MCF 10A (cell line): ENCODE measurements at places on chromosomes 1 and 21. TPM values are rescaled to one million over a fixed set of nuclear protein-coding genes. Genes with fewer than 3 reads are reported as not detected.

TTF2 gene
- 28.4 and 38.6 TPM in 2 replicates for total RNA-seq

PCP4 gene
- total RNA-seq: not detected in 2 replicates

DNA sequence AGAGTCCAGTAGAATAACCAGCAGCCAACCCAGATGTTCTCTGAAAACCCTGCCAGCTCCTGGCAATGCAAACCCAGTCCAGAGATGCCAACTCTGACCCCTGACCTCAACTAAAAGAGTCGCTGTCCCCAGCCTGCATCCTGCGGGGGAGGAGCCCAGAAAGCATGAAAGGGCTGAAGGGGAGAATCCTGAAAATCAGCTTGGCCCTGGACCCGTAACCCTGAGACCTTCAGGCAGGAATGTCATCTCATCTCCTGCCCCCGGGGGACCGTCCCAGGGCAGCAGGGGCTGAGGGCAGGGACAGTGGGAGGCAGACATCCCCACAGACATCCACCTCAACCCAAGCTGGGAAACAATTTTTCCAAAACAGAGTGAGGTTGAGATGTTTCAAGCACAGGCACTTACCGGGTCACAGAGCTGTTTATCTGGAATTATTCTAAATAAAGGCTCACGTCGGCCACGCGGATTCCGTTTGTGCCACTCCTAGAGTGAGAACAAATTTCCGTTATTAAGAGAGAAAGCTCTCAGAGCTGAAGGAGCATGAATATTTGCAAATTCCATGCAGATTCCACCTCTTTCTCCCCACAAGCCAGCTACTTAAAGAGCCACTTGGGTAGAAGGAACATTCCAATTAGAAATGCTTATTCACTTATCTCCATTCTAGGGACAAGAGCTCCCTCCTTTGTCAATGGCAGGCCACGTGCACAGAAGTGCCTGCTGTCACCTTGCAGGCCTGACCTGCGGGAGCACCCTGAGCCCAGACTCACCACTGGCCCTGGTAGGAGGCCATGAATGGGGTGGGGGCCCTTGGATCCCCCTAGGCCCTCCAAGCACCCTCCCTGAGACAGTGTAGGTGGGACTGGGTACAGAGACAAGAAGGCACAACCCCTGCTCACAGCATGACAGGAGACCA is 240.1 kb downstream of the NPHP4 start:
- DNase-seq: no peak

DNA sequence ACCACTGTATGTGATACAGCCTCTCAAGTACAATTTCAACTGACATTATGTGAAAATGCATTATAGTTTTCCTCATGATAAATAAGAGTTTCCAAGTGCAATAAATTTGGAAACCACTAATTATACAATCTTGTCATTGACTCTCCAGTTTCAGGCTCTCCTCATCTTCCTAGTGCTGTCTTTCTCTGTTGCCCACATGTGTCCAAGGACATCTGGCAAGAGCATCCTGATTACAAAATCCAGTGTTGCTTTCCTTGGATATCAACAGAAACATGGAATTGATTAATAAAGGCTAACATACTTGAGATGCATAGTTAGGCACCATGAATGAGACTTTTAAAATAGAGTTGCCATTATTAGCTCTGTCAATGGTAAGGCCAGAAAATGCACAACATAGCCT is 15.6 kb upstream of the MAP10 start:
- DNase-seq: no peak

DNA sequence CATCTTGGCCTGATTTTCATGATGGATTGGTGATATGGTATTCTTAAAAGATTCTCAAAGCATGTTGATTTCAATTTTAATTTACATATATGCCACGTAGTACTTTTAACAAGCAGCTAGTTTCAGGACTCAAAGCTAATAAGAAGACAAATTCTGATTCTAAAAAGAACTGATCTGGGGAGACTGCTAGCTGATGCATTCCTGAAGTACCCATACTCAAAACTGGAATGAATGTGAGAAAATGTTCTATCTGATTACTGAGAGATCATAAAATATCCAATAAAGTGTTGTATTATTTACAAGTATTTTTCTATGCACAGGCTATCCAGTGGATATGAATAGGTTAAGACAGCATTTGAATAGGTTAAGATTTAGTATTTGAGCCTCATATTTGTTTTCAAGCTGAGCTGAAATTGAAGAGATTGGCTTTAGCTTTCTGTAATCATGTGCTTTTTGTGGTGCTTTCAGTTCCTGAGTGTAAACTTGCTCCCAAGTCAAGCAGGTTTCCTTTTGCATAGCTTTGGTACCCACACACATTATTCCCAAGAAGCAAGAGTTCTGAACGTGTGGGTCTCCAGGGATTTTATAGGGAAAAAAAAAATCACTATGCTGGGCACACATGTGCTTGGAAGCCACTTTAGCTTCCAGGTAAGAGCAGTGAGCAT is 114.1 kb downstream of the VPS13D start:
- DNase-seq: no peak

DNA sequence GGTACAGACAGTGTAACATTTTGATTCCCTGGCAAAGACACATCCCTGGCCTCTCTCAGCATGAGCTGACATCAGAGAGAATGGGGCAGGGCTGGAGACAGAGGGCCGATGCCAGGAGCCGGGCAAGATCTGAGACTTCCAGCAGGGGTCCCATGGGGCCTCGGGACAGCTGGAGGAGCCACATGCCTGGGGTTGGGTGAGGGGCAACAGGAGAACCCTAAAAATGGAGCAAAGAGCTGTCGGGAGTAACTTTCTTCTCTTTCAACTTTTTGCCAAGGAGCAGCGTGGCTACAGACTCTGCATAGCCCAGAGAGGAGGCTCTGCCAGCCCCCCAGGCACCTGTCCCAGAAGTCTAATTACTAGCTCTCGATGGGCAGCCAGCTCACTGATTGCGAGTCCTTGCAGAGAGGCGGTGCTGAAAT is 130.8 kb downstream of the LACTBL1 start:
- no peak for DNase-seq

DNA sequence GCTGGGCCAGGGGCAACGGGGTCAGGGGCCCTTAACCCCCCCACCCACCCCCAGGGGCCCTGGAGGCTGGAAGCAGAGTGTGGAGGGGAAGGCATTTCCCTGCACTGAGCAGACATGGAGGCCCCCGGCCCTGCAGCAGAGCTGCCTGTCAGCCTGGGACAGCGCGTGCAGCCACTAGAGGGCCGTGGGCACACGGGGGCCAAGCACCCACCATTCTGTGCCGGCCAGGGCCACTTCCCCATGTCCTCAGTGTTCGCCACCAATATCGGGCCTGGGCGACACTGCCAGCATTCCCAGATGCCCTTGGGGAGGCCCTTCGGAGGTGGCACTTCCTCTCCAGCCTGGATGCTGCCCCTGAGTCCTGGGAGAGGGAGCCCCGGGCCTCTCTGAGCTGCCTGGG is 23.2 kb upstream of the ARHGEF16 start:
- no peak for DNase-seq

DNA sequence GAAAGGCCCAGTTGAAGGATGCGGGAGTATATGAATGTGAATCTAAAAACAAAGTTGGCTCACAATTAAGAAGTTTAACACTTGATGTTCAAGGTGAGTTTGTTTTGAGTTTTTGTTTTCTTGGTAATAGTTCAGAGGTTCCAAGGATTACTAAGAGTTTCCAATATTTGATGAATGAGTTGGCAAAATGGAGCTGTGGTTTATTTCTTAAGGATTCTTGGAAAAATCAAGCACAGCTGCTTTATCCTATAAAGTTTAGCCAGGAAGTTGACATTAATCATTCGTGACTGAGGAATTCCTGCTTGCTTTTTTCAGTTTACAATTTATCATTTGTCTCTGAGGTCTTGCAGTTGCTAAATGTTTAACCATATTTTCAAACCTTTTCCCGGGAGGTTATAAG is 15.1 kb downstream of the VCAM1 start:
- DNase-seq: no peak
